ENCODE measurements at places on chromosomes 1 and 21. TPM values are rescaled to one million over a fixed set of nuclear protein-coding genes. Genes with fewer than 3 reads are reported as not detected.

GRCh38 chr1:7656557-7657215 is 114.4 kb upstream of the VAMP3 start:
- no peak for DNase-seq

ENAH gene
- 33.2 TPM for total RNA-seq

KCNA2 gene
- total RNA-seq, result not detected

DNA sequence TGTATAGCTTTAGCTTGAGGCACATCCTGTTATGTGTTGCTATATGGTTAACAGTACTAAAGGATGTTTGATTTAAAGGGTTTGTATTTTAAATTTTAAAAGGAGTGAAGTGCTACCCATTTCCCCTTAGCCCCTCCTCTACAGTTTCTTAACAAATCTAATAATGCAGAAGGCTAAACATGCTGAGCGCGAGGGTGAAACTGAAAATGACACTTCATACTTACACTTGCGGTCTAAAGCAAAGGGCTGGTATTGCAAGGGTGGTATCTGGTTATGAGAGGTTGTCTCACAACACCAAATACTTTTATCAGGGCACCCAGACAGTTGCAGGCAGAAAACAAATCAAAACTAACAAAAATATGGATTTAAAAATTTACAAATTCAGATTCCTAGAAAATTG is 172.3 kb downstream of the SIPA1L2 start:
- no peak for DNase-seq

GRCh38 chr1:3274972-3275371 is 179.5 kb upstream of the ARHGEF16 start:
- no peak for DNase-seq

- DNase-seq, result no peak
These were observed 53.7 kb downstream of the HSF2BP start for GRCh38 chr21:43605320-43606215.

Measured in right lobe of liver (tissue), 6 donors.